ENCODE measurements at places on chromosomes 2 and 18.

DNA sequence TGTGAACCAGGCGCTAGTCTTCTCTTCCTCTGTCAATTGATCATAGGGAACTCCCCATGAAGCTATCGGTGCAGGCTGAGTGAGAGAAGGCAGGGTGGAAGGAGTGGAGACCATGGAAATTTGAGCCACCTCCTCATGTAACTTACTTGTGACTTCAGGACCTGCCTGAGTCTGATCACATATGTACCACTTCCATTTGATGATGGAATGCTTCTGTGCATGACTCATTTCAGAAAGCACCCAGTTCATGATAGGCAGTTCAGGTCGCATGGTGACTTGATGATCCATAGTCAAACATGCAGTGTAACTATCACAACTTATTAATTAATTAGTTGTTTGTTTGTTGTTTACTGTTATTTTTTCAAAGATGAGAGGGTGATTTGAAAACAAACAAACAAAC, 1296.7 kb downstream of the SUCLG1 start:
- no peak for DNase-seq

DNA sequence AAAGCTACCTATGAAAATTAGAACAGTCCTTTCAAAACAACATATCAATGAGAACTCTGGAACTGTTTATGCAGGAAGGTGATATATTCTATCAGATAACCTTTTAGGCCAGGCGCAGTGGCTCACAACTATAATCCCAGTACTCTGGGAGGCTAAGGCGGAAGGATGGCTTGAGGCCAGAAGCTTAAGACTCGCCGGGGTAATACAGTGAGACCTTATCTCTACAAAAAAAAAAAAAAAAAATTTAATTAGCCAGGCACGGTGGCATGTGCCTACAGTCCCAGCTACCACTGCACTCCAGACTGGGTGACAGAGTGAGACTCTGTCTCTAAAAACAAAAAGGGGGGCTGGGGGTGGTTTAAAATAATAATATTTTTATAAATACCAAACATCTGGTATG, 77.9 kb downstream of the OSBPL1A start:
- no peak for DNase-seq

DNA sequence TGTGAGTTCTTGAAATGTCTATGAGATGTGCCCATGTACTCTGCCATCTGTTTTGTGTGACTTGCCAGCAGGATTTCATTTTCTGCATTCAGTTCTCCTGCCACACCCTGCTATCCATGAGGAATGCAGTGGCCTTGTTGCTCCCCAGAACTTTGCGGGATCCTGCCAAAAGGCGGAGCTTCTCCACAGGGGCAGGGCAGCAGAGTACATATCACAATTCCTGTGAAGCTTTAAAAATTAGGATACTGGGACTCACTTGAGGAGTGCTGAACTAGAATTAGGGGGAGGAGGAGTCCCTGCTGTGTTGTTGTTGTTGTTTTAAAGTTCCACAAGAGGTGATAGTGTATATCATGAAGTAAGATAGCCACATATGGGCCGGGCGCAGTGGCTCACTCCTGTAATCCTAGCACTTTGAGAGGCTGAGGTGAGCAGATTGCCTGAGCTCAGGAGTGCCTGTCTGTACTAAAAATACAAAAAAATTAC, 76.4 kb downstream of the TANC1 start:
- no peak for DNase-seq

- no peak for DNase-seq
These were observed 597.5 kb downstream of the SLC4A3 start for GRCh38 chr2:220224691-220225543.

DNA sequence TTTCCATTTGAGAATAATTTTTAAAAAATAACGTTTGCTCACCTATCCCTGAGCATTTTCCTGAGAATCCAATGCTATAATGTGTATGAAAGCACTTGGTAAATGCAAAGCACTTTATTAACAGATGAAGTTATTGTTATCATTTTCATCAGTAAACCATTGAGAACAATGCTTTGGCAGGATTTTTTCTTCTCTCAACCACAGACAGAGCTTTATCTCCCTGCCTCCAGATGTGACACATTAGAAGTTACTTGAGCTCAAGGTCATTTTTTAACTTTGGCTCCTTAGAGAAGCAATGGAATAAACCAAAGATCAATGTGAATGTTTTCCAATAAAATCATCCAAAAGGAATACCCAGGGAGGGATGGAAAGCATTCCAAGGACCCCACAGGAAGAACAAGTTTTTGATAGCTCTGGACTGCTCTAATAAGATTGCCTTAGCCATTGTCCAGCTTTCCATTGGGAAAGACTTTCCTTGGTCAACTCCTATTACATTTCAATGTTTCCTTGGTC, 118.9 kb upstream of the NT5C1B start:
- DNase-seq = no peak

DNA sequence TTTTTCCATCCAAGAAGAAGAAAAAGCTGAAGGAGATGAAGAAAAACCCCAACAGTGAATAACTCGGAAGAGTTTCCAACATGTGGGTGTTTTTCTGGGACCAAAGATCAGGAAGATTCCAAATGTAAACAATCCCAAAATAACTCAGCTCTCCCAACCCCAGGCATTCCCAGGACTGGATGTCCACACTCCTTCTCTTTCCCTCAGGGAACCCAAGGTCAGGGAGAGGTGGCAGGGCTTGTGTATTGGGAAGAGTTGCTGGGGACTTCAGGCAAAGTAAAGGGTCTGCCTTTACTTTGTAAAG, 268.0 kb downstream of the DYSF start:
- no peak for DNase-seq

DNA sequence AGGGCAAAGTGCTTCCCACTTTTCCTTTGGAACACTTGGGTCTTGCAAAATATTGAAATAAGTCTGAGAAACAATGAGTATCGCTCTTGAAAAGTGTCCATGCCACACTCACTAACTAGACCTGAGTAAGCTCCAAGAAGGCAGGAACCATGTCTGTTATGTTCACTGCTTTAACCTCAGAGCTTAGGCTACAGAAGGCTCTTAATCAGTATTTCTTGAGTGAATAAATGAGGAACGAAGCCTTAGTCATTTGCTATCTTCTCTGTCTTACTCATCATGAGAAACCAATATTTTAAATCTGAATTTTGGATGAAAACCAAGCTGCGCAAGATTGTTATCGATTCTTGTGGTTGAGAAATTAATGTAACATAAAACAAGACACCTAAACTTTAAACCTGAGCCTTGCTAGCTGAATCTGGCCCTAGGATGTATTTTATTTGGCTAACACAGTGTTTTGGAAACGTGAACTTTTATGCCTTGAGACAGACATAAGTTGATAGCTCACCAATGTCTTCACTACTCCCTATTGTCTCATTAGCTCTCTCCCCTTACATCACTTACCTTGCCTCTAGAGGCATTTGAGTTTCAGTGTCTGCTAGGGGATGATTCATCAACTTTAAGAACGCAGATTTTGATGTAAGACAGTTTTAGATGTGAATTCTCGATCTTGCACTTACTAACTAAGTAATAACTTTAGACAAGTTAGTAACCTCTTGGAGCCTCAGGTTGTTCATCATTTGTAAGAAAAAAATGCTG, 392.8 kb upstream of the MEIS1 start:
- no peak for DNase-seq

Measured in ecto neural progenitor cell (in vitro differentiated cells).